Placental epithelial cell (primary cell): ENCODE measurements at places on chromosomes 6 and 20. TPM values are rescaled to one million over a fixed set of nuclear protein-coding genes. Genes with fewer than 3 reads are reported as not detected.

HLA-DRA gene
- total RNA-seq = not detected in 2 replicates

FNDC11 gene
- total RNA-seq = 0.11 and 0.79 TPM in 2 replicates

LY86 gene
- total RNA-seq = not detected in 2 replicates

SYTL3 gene
- total RNA-seq = 11.8 and 13.2 TPM in 2 replicates

FKBP1C gene
- total RNA-seq = 1.2 and 2.0 TPM in 2 replicates

EZR gene
- total RNA-seq = 548 and 638 TPM in 2 replicates

TNFRSF6B gene
- total RNA-seq = 0.39 TPM in 1 of 2 replicates, not detected in the other

EFCAB8 gene
- not detected in 2 replicates for total RNA-seq

KHDC1 gene
- 4.3 and 5.5 TPM in 2 replicates for total RNA-seq
